ENCODE measurements at places on chromosomes 7 and 10.

- no peak for DNase-seq
Observed at GRCh38 chr10:24307696-24308485, 99.0 kb downstream of the KIAA1217 start.

- DNase-seq = peak; percentile 90
Observed at GRCh38 chr7:2519119-2519930, at the start of gene LFNG. TSS of gene LFNG (plus strand) at chr7:2519774. CDS start at chr7:2519862, 88 bp downstream.

DNA sequence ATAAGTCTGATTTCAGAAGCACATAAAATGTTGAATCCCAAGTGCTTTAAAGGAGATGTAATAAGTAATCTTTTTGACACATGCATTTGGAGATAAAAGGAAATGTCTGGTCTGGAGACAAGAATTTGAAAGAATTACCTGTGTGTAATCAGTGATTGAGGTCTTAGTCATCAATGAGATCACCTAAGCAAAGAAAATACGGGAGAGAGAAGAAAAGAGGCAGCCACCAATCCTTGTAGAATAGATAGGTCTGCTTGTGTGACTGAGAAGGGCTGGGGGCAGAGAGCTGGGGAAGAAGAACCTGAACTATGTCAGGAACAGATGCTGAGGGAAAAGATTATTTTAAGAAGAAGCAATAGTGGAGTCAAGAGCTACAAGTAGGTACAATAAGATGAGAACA lies 49.3 kb upstream of the ITPRID1 start:
- no peak for DNase-seq

- DNase-seq = no peak
Observed at GRCh38 chr7:92961961-92962360, 125.6 kb upstream of the CDK6 start.

GRCh38 chr7:75623390-75624133 lies 115.2 kb downstream of the HIP1 start:
- DNase-seq = no peak

DNA sequence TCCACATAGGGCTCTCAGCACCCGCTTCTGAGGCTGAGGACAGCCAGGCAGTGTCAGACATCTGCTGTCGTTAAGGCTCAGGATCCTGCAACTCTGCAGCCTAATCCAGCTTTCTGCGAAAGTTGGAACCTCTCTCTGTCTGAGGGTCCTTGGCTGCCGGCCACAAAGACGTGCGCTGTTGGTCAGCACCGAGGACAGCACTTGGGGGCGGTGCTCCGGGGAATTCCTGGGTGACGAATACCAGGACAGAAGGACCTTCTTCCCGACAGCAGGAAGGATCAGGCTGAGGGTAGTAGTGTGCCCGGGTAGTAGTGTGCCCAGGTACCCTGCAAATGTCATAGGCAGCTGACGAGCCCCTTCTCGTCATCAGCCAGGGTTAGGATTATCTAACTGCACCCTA lies 16.0 kb upstream of the RASGEF1A start:
- no peak for DNase-seq

- DNase-seq = no peak
Observed at GRCh38 chr10:10872764-10873163, 144.9 kb upstream of the CELF2 start.

- no peak for DNase-seq
Observed at GRCh38 chr7:106620034-106620433, 40.9 kb downstream of the CCDC71L start.

- no peak for DNase-seq
Observed at GRCh38 chr7:106277976-106278375, 6.8 kb downstream of the NAMPT start.

GRCh38 chr10:132897516-132898381 lies 44.6 kb downstream of the CFAP46 start:
- no peak for DNase-seq

DNA sequence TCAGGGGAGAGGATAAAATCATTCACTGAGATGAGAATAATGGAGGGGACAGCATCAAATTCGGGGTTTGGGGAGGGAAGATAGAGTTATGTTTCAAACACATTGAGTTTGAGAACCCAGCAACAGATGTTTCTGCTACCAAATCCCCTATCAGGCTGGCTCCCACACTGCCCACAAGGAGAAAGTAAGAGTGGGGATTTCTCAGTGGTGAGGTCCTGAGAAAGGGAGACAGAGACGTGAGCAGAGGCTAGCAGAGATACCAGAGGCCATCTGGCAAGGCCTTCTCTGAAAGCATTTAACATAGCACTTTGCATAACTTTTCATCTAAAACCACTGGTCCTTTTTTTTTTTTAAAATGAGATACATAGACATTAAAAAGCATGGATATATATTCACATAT lies 7.8 kb upstream of the SLF2 start:
- no peak for DNase-seq

All from stimulated activated CD4-positive, alpha-beta T cell treated with anti-CD3 and anti-CD28 coated beads, Interleukin-2, amount 100 ng/mL, for 24 hours (primary cell).